ENCODE measurements at places on chromosomes 2 and 18.

DNA sequence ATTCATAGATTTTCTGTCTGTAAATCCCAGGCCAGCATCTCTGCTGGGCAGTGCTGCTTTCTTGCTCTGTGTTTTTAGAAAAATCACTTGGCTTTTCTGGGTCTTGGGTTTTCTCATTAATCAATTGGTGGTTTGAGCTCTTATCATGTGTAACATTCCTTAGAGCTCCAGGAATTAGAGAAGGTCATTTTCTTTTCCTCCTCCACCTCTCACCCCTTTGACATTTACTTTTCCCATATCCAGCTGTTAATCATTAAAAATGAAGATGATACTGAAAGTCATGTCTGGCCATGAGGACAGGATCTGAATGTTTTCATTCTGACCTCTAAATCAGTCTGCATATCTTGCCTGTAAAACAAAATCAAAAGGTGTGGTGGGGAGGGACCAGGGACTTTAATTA, 111.0 kb downstream of the LRRTM1 start:
- no peak for DNase-seq

GRCh38 chr18:74489676-74490075, 6.5 kb upstream of the CNDP2 start:
- no peak for DNase-seq

- DNase-seq = no peak
Observed at GRCh38 chr18:56003720-56004088, 415.7 kb upstream of the TCF4 start.

DNA sequence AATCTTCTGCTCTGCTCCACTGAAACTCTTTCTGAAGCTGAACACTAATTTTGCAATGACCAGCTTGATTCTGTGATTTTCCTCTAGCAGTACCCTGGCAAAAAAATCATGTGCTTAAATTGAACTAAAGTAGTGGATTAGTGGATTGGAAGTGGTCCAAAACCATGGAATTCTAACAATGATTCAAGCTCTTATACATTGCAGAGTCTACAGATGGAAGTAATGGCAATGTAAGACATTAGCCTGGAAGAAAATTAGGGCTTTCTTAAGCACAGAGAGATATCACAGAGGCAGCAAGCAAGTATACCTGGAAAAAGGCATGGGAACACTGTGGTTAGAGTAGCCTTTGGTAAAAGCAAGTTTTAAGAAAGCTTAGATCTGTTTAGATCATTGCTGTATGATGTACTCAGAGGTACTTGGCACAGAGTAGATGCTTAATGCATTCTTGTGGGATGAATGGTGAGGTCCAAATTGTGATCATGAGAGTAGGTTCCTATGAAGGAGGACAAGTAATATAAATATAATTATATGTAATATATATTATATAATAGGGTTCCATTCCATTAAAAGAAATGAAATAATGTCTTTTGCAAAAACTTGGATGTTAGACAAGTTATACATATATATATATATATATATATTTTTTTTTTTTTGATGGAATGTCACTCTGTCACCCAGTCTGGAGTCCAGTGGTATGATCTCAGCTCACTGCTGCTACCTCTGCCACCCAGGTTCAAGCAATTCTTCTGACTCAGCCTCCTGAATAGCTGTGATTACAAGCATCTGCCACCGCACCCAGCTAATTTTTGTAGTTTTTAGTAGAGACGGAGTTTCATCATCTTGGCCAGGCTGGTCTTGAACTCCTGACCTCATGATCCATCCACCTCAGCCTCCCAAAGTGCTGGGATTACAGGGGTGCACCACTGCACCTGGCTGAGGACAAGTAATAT, 172.2 kb upstream of the SCN7A start:
- DNase-seq = no peak

- no peak for DNase-seq
Observed at GRCh38 chr2:180653481-180653880, 326.9 kb upstream of the UBE2E3 start.

- DNase-seq = no peak
Observed at GRCh38 chr2:136582628-136583205, 182.6 kb upstream of the THSD7B start.
